ENCODE measurements at places on chromosomes 3 and 15. TPM values are rescaled to one million over a fixed set of nuclear protein-coding genes. Genes with fewer than 3 reads are reported as not detected.
A peak's percentile ranks its signal among the peaks of the same experiment; 100 is the strongest.

DNA sequence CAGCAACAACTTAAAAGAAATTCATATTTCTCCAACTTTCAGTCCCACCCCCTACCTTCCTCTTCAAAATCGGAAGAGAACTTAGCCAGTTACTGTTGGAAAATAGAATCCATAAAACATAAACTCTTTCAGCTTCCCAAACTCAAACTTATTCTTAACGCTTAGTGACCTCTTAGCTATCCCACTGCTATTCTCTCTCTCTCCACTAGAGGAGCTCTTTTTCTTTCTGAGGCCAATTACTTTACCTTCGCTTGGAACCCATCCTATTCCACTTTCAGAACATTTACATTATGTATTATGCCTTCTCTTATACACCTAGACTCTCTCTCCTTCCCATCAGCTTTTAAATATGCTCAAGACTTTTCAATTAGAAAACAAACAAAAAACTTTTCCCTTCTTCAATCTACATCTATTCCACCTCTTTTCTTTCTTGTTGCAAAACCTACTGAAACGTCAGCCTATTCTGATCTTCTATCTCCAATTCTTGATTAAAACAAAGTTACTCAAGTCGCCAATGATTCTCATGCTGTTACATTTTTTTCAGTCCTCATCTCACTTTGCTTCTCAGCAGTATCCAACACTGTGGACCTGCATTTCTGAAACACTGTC lies 13.4 kb upstream of the GHSR start:
- no peaks in the 10 kb centered on the region for H3K36me3 ChIP-seq
- H3K27ac ChIP-seq, result no peak overlapping the region
- DNase-seq, result peak; percentile 68
- H3K4me3 ChIP-seq, result no peak overlapping the region
- H3K4me1 ChIP-seq, result no peaks in the 10 kb centered on the region

- no peak within 1 kb of the TSS for H3K27ac ChIP-seq
- peaks cover 23% of the 10 kb centered on the region for H3K27me3 ChIP-seq
- peak within 1 kb of the TSS; percentile 68 for H3K4me3 ChIP-seq
Measured at GRCh38 chr15:77632534-77633133, at the start of gene LINGO1. LINGO1 (minus strand) TSS chr15:77632912; CDS start chr15:77632315, 597 bp downstream.

- H3K36me3 ChIP-seq, result no peaks in the 10 kb centered on the region
- H3K4me3 ChIP-seq, result no peak overlapping the region
- H3K4me1 ChIP-seq, result 0 out of 2 replicates have a peak, but pooled peaks cover 3% of the 10 kb centered on the region
- no peak overlapping the region for H3K27ac ChIP-seq
Measured at GRCh38 chr3:124992041-124992440, 57.5 kb upstream of the MUC13 start.

- no peaks in the 10 kb centered on the region for H3K36me3 ChIP-seq
- peak overlapping the region; percentile 24 for H3K4me3 ChIP-seq
- H3K27me3 ChIP-seq, result no peaks in the 10 kb centered on the region
- no peak for DNase-seq
- H3K27ac ChIP-seq, result peak overlapping the region; percentile 96
Measured at GRCh38 chr3:44887101-44887500, 12.7 kb downstream of the TGM4 start.

- H3K27ac ChIP-seq, result no peak overlapping the region
- H3K36me3 ChIP-seq, result peaks cover 20% of the 10 kb centered on the region
- H3K27me3 ChIP-seq, result peaks cover 24% of the 10 kb centered on the region
- no peak for DNase-seq
- peak overlapping the region; percentile 75 for H3K4me3 ChIP-seq
Measured at GRCh38 chr3:56557831-56558170, 826 bp downstream of the CCDC66 start.

- H3K36me3 ChIP-seq, result no peaks in the 10 kb centered on the region
- no peak overlapping the region for H3K27ac ChIP-seq
- no peaks in the 10 kb centered on the region for H3K27me3 ChIP-seq
- peak overlapping the region; percentile 63 for H3K4me3 ChIP-seq
- H3K4me1 ChIP-seq, result peaks cover 43% of the 10 kb centered on the region
Measured at GRCh38 chr3:58490860-58491501, 915 bp upstream of the KCTD6 start.

DNA sequence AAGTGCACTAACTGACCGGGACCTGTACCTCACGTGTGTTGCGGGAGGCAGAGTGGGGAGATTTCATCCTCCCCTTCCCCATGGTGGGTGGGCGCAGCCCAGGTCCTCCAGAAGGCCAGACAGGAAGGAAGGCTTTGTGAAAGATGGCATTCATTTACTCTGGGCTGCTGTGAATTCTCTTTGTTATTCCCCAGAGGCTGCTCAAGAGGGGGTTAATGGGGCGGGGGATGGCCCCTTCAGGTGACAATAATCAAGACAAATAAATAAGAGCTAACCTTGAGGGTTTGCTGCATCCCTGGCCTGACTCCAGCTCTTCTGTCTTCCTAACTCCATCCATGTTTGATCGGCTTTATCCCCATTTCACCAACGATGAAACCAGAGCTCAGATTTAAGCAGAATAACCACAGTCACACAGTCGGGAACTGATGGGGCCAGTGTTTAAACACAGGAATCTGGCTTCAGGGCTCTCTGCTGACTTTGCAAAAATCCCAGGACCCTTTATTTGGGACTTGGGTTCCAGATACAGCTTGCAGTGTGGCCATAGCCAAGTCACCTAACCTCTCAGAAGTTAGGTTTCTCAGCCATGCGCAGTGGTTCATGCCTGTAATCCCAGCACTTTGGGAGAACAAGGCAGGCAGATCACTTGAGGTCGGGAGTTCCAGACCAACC lies 16.5 kb downstream of the PIF1 start:
- no peaks in the 10 kb centered on the region for H3K36me3 ChIP-seq
- H3K4me1 ChIP-seq, result no peaks in the 10 kb centered on the region
- no peak for DNase-seq
- H3K4me3 ChIP-seq, result no peak overlapping the region
- no peak overlapping the region for H3K27ac ChIP-seq

DNA sequence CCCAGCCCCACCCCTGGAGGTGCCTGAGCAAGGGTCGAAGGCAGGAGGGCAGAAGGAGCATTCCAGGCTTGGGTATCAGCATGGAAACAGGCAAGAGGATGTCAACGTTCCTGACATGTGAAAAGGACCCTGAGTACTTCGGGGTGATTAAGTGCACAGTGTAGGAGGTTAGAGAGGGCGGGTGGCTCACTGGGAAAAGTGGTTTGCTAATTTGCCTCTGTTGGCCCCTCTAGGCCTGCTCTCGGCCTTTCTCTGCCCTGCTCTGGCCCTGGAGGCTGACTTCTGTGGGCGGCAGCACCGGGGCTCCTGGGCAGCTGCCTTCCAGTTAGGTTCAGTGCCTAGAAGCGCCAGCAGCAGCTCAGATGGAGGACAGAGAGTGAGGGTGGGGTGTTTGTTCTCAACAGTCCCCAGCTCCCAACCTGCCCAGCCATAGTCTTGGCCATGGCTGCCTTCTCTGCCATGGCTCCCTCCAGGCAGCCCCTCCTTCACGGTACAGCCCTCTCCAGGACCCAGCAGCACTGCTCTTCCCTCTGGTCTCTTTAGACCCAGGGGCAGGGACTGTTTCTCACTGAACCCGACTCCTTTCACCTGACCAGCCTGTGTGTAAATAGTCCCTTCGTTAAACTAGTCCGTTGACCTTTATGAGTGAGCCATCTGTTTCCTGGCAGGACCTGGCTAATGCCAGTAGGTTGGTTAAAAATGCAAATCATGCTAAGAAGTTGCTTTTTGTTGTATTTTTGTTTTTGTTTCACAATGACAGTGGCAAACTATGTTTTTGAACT lies 107.1 kb upstream of the TPM1 start:
- DNase-seq, result no peak
- no peak overlapping the region for H3K4me3 ChIP-seq
- H3K27ac ChIP-seq, result no peak overlapping the region
- H3K27me3 ChIP-seq, result no peaks in the 10 kb centered on the region

- H3K4me1 ChIP-seq, result peaks cover 60% of the 10 kb centered on the region
- no peaks in the 10 kb centered on the region for H3K36me3 ChIP-seq
- no peak overlapping the region for H3K4me3 ChIP-seq
- H3K27me3 ChIP-seq, result no peaks in the 10 kb centered on the region
- no peak overlapping the region for H3K27ac ChIP-seq
Measured at GRCh38 chr3:177598097-177598833, 401.0 kb upstream of the TBL1XR1 start.

DNA sequence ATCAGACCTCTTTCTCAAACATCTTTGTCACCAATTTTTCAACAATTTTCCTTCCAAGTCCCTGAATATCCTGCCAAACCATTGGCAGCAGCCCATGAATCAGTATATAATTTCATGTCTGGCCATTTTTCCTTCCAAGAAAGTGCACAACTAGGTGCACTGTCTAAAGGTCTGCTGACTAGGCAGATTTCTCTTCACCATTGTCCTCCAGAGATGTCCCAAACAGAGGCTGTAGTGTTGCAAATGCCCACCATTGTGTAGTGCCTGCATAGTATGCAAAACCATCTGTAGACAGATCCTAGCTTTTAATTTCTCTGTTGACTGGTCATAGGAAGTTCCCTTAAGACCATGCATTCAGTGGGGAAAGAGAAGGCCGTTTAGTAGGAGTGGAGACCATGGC lies 25.0 kb upstream of the GOLGA6L2 start:
- no peak for DNase-seq
- no peaks in the 10 kb centered on the region for H3K4me1 ChIP-seq
- no peaks in the 10 kb centered on the region for H3K36me3 ChIP-seq
- 0 out of 2 replicates have a peak, but pooled peaks cover 11% of the 10 kb centered on the region for H3K27me3 ChIP-seq

GRCh38 chr3:186472456-186473008 lies 71.6 kb downstream of the CRYGS start:
- H3K4me1 ChIP-seq, result peaks cover 12% of the 10 kb centered on the region
- peaks cover 4% of the 10 kb centered on the region for H3K27me3 ChIP-seq
- H3K36me3 ChIP-seq, result no peaks in the 10 kb centered on the region
- no peak overlapping the region for H3K27ac ChIP-seq
- no peak overlapping the region for H3K4me3 ChIP-seq

DNA sequence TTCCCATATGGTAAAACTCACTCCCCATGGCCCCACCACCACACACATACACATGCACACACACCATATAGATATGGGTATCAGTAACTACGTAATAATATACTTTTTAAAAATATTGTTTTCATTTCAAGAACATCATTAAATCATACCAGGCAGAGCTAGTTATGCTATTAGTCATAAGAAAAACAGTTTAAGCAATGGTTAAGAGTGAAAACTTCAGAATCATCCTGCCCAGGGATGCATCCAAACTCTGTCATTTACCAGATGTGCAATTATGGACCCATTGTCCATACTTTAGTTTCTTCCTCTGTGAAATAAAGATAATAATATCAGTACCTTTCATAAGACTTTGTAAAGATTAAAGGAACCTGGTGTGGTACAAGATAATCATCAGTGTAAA lies 608.3 kb downstream of the RBMS3 start:
- no peaks in the 10 kb centered on the region for H3K4me1 ChIP-seq
- no peaks in the 10 kb centered on the region for H3K36me3 ChIP-seq
- H3K27me3 ChIP-seq, result no peaks in the 10 kb centered on the region
- no peak overlapping the region for H3K27ac ChIP-seq
- no peak for DNase-seq

- no peaks in the 10 kb centered on the region for H3K27me3 ChIP-seq
- no peak overlapping the region for H3K4me3 ChIP-seq
- no peaks in the 10 kb centered on the region for H3K36me3 ChIP-seq
- DNase-seq, result peak; percentile 72
- peaks cover 20% of the 10 kb centered on the region for H3K4me1 ChIP-seq
Measured at GRCh38 chr3:42544492-42545283, 37.1 kb downstream of the SEC22C start.

- H3K4me1 ChIP-seq, result peaks cover 17% of the 10 kb centered on the region
- peaks cover 46% of the 10 kb centered on the region for H3K36me3 ChIP-seq
- no peak for DNase-seq
- H3K27ac ChIP-seq, result no peak overlapping the region
Measured at GRCh38 chr3:149610351-149611105, 47.3 kb downstream of the WWTR1 start.

Gene ZNF620
- total RNA-seq, result 2.5 TPM

Gene CCR3
- total RNA-seq, result not detected

Gene WWTR1
- 79.7 TPM for total RNA-seq

Gene ITGA11
- total RNA-seq, result not detected

Gene EXD1
- not detected for total RNA-seq

Gene SLC28A1
- total RNA-seq, result 1.1 TPM

All from PC-3 (cell line).